ENCODE measurements at places on chromosomes 3 and 15. TPM values are rescaled to one million over a fixed set of nuclear protein-coding genes. Genes with fewer than 3 reads are reported as not detected.

Gene CCK
- not detected for total RNA-seq

Gene RYR3
- 0.37 TPM for total RNA-seq

- no peak for DNase-seq
- no peaks in the 10 kb centered on the region for H3K36me3 ChIP-seq
- no peak overlapping the region for H3K4me3 ChIP-seq
- no peaks in the 10 kb centered on the region for H3K27me3 ChIP-seq
- H3K4me1 ChIP-seq = peaks cover 7% of the 10 kb centered on the region
Measured at GRCh38 chr3:138687236-138687635, 78.7 kb downstream of the FAIM start.

- H3K4me3 ChIP-seq = no peak overlapping the region
- no peaks in the 10 kb centered on the region for H3K36me3 ChIP-seq
- no peak for DNase-seq
Measured at GRCh38 chr15:84603630-84604379, 3.0 kb downstream of the ZSCAN2 start.

Gene CPLX3
- not detected for total RNA-seq

Measured in hepatocyte (in vitro differentiated cells).